ENCODE measurements at places on chromosomes 4 and X.

DNA sequence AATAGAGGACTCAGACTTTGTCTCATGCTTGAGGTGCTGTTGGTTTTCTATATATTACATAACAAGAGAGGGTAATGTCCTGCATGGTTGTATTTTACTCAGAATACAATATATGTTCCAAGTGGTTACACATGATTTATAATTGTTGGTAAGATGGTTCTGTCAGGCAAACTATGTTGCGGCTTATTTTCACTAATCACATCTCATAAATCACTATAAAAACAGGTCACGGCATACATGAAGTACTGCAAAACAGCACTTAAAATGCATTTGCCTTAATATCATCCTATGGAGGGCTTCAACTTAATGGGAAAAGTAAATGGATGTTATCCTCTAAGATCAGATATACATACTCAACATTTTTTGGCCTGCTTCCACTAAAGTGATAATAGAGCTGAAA lies 246.0 kb upstream of the ARSJ start:
- no peak overlapping the region for H3K4me3 ChIP-seq
- DNase-seq = no peak
- H3K27ac ChIP-seq = no peak overlapping the region
- H3K27me3 ChIP-seq = no peaks in the 10 kb centered on the region
- H3K4me1 ChIP-seq = no peaks in the 10 kb centered on the region

- no peaks in the 10 kb centered on the region for H3K27me3 ChIP-seq
- DNase-seq = no peak
- peaks cover 38% of the 10 kb centered on the region for H3K4me1 ChIP-seq
- peaks cover 24% of the 10 kb centered on the region for H3K36me3 ChIP-seq
- peak overlapping the region; percentile 96 for H3K27ac ChIP-seq
These were observed 1.8 kb downstream of the CASP3 start for GRCh38 chr4:184647266-184648053.

DNA sequence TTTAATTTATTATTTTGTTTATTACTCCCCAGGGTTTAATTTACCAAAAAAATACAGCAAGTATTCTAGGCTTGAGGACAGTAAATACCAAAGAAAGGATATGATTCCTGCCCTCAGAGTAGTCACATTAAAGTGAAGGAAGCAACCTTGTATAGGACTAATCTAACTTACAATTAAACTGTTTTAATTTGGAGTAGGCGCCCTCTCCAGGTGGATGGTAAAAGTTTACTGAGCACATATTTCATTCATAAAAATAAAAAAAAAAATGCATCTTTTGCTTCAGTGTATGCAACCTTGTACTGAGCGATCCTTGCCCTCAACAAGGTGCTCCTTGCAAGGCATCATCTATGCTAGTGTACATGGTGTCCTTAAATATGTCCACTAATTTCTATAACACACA lies 72.0 kb upstream of the MAGEB16 start:
- H3K27me3 ChIP-seq = no peaks in the 10 kb centered on the region
- no peak overlapping the region for H3K27ac ChIP-seq
- no peaks in the 10 kb centered on the region for H3K36me3 ChIP-seq
- H3K4me1 ChIP-seq = no peaks in the 10 kb centered on the region

DNA sequence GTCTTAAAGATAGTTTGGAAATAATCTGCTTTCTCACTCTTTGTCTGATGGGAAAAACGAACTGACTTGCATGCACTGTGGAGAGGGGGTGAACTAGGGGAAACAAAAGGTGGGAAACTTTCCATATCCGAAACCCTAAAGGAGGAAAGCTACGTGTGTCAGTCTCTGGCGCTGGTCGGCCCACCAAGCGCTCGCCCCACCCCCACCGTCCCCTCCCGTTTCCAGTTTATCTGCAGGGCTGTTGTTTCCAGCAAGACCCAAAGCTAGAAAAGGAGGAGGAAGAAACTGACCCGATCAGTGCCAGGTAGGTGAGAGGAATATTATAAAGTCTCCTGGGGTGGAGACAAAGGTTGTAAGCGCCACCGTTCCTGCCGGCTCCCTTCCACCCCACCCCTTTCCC lies 552 bp downstream of the TCEAL9 start:
- H3K36me3 ChIP-seq = no peaks in the 10 kb centered on the region
- peak overlapping the region; percentile 83 for H3K4me3 ChIP-seq
- peaks cover 15% of the 10 kb centered on the region for H3K4me1 ChIP-seq
- no peak for DNase-seq
- H3K27me3 ChIP-seq = no peaks in the 10 kb centered on the region

GRCh38 chr4:57136281-57136680 lies 26.1 kb upstream of the IGFBP7 start:
- H3K4me3 ChIP-seq = no peak overlapping the region
- H3K27me3 ChIP-seq = no peaks in the 10 kb centered on the region
- no peaks in the 10 kb centered on the region for H3K4me1 ChIP-seq
- H3K36me3 ChIP-seq = no peaks in the 10 kb centered on the region
- no peak overlapping the region for H3K27ac ChIP-seq

- H3K36me3 ChIP-seq = no peaks in the 10 kb centered on the region
- peaks cover 6% of the 10 kb centered on the region for H3K4me1 ChIP-seq
- H3K27me3 ChIP-seq = peaks cover 7% of the 10 kb centered on the region
- H3K4me3 ChIP-seq = peak overlapping the region; percentile 97
- no peak for DNase-seq
- H3K27ac ChIP-seq = peak overlapping the region; percentile 73
These were observed 721 bp upstream of the MAOA start for GRCh38 chrX:43655151-43656004.

DNA sequence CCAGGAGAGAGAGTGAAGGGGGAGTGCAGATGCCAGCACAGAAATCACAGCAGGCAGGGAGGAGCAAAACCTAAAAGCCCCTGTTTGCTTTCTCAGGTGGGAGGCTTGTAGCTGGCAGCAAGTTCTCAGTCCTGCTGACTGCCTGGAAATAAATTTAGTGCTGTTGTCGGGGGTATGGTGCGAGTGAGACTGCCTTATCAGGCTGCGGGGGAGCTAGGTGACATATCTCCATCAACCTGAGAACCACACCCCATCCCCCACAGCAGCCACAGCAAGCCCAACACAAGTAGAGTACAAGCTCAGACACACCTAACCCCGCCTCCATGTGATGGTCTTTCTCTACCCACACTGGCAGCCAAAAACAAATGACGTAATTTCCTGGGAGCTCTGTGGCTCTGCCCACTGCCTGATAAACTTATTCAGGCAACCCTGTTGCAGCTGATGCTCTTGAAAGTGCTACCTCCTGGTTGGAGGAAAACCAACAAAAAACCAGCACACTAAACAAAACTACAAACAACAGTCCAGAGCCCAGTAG lies 953.4 kb upstream of the NDST4 start:
- no peaks in the 10 kb centered on the region for H3K4me1 ChIP-seq
- no peaks in the 10 kb centered on the region for H3K36me3 ChIP-seq
- DNase-seq = no peak
- no peak overlapping the region for H3K4me3 ChIP-seq
- H3K27me3 ChIP-seq = no peaks in the 10 kb centered on the region

DNA sequence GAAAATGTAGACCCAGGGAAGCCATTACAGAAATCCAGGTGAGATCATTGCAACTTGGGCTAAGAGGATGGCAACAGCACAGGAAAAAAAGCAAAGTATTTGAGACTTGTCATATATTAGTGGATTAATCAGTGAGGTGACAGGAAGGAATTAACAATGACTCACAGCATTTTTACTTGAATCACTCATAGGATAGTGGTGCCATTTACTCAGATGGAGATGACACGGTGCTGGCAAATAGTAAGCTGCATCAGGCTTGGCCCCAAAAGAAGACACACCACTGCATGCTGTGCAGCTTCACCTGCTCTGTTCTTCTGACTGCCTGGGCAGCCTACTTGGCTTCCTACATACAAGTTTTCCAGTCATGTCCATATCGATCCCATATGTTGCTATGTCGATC lies 144.8 kb downstream of the FRYL start:
- H3K36me3 ChIP-seq = peaks cover 9% of the 10 kb centered on the region
- peaks cover 7% of the 10 kb centered on the region for H3K4me1 ChIP-seq
- no peak for DNase-seq
- H3K4me3 ChIP-seq = no peak overlapping the region

DNA sequence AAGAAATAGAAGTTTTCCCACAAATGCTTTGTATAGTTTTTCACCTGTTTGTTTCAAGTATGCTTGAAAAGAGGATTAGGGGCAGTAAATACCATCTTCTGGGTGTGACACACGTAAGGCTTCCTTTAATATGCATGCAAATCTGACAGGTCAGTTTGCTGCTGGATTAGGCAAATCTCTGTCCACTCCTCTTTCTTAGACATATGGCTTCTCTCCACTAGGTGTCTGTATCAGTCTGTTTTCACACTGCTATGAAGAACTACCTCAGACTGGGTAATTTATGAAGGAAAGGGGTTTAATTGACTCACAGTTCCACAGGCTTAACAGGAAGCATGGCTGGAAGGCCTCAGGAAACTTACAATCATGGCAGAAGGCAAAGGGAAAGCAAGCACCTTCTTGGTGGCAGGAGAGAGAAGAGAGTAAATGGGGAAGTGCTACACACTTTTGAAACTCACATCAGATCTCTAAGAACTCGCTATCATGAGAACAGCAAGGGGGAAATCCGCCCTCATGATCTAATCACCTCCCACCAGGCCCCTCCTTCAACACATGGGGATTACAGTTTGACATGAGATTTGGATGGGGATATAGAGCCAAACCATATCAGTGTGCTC lies 66.9 kb downstream of the TAB3 start:
- H3K4me1 ChIP-seq = peaks cover 15% of the 10 kb centered on the region
- DNase-seq = peak; percentile 18
- no peaks in the 10 kb centered on the region for H3K36me3 ChIP-seq
- H3K4me3 ChIP-seq = no peak overlapping the region

- no peak for DNase-seq
- no peaks in the 10 kb centered on the region for H3K36me3 ChIP-seq
- H3K4me1 ChIP-seq = no peaks in the 10 kb centered on the region
- no peak overlapping the region for H3K27ac ChIP-seq
- no peaks in the 10 kb centered on the region for H3K27me3 ChIP-seq
- H3K4me3 ChIP-seq = no peak overlapping the region
These were observed 14.3 kb upstream of the GABRB1 start for GRCh38 chr4:47017081-47017480.

GRCh38 chr4:17316566-17316965 lies 195.3 kb downstream of the QDPR start:
- peaks cover 5% of the 10 kb centered on the region for H3K27me3 ChIP-seq
- no peak for DNase-seq
- H3K4me3 ChIP-seq = no peak overlapping the region
- no peaks in the 10 kb centered on the region for H3K36me3 ChIP-seq
- H3K4me1 ChIP-seq = no peaks in the 10 kb centered on the region

GRCh38 chrX:146973283-146973682 lies 158.7 kb upstream of the CXorf51A start:
- no peaks in the 10 kb centered on the region for H3K27me3 ChIP-seq
- no peak for DNase-seq
- H3K4me3 ChIP-seq = no peak overlapping the region
- no peaks in the 10 kb centered on the region for H3K36me3 ChIP-seq
- no peak overlapping the region for H3K27ac ChIP-seq

DNA sequence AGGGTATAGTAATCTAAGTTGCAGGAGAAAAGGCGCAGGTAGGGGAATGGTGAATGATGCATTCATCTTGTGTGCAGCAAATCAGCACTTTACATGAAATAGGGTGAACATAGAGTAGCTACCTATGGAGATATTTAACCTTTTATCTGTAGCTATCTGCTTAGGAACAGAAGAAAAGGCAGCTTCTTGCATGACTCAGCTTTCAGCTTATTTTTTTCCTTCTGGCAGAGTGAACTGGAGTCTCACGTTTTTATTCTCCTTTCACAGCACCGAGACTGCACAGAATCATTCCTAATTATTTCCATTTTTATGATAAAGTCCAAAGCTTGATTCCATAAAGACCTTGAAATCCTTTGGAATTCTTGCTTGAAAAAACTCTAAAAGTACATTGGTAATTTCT lies 4.8 kb upstream of the SCOC start:
- H3K36me3 ChIP-seq = no peaks in the 10 kb centered on the region
- H3K27ac ChIP-seq = no peak overlapping the region
- H3K27me3 ChIP-seq = no peaks in the 10 kb centered on the region
- no peak overlapping the region for H3K4me3 ChIP-seq
- no peak for DNase-seq

GRCh38 chr4:123248085-123248659 lies 148.4 kb upstream of the SPRY1 start:
- H3K36me3 ChIP-seq = no peaks in the 10 kb centered on the region
- no peak overlapping the region for H3K27ac ChIP-seq
- DNase-seq = no peak
- no peak overlapping the region for H3K4me3 ChIP-seq

GRCh38 chr4:87835197-87835596 lies 2.4 kb downstream of the MEPE start:
- no peaks in the 10 kb centered on the region for H3K36me3 ChIP-seq
- peaks cover 2% of the 10 kb centered on the region for H3K4me1 ChIP-seq
- H3K27ac ChIP-seq = no peak overlapping the region
- no peak for DNase-seq
- H3K4me3 ChIP-seq = no peak overlapping the region
- no peaks in the 10 kb centered on the region for H3K27me3 ChIP-seq

DNA sequence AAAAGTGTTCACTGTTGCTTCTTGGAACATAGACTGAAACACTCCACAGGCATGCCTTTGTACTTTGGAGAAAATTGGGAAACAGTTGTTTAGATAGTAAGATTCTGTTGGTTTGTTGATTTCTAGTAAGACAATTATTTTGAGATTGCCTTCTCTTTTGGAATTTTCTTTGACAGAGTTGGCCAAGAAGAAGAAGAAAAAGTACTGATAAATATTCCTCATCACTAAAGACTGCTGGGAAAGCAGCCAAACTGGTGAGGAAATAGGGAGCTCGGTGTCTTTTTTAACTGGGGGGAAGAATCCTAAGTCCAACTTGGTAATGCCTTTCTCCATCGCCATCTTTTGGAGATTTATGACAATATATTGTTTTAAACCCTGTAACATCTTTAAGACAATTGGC lies 370.7 kb downstream of the GPAT3 start:
- no peaks in the 10 kb centered on the region for H3K36me3 ChIP-seq
- no peaks in the 10 kb centered on the region for H3K4me1 ChIP-seq
- no peak overlapping the region for H3K27ac ChIP-seq
- DNase-seq = no peak

GRCh38 chrX:53005327-53005726 lies 43.3 kb upstream of the GPR173 start:
- no peaks in the 10 kb centered on the region for H3K36me3 ChIP-seq
- no peak overlapping the region for H3K4me3 ChIP-seq

GRCh38 chr4:176839656-176840055 lies 46.9 kb upstream of the VEGFC start:
- no peak overlapping the region for H3K4me3 ChIP-seq
- H3K27me3 ChIP-seq = no peaks in the 10 kb centered on the region
- peaks cover 16% of the 10 kb centered on the region for H3K4me1 ChIP-seq
- H3K36me3 ChIP-seq = no peaks in the 10 kb centered on the region

DNA sequence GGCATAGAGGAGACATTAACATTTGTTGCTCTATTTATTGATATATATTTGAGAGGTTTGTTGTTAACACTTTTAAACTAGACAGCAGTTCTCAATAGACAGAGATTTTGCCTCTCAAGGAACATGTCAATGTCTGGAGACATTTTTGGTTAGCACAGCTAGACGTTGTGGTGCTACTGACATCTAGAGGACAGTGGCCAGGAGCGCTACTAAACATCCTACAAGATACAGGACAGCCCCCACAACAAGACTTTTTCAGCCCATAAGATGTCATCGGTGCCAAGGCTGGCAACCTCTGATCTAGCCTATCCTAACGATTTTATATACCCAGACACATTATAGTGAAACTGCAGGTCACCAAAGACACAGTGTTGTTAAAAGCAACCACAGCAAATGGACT lies 18.4 kb upstream of the CTSO start:
- no peaks in the 10 kb centered on the region for H3K36me3 ChIP-seq
- peaks cover 10% of the 10 kb centered on the region for H3K27me3 ChIP-seq
- H3K27ac ChIP-seq = no peak overlapping the region
- DNase-seq = no peak

Data from stimulated activated naive B cell treated with anti-CD40 and anti-IgM and Interleukin-4, amounts not matched to agents 10 μg/mL and 1 μg/mL and 100 μg/mL, for 72 hours (primary cell).